ENCODE measurements at places on chromosomes 3 and 15. TPM values are rescaled to one million over a fixed set of nuclear protein-coding genes. Genes with fewer than 3 reads are reported as not detected.

The DUOX2 gene
- under 0.01 TPM for total RNA-seq

The CYP8B1 gene
- not detected for total RNA-seq

The SERPINI2 gene
- not detected for total RNA-seq

The ATR gene
- 16.8 TPM for total RNA-seq

The ISY1 gene
- total RNA-seq = 31.7 TPM

The SHC4 gene
- total RNA-seq = 1.8 TPM

The MYO5C gene
- 0.09 TPM for total RNA-seq

The KLHL40 gene
- not detected for total RNA-seq

The EFL1 gene
- total RNA-seq = 15.9 TPM

The RYR3 gene
- total RNA-seq = 0.09 TPM

The ATP10A gene
- total RNA-seq = 10.4 TPM

The UBA7 gene
- total RNA-seq = 39.1 TPM

The BDH1 gene
- 5.5 TPM for total RNA-seq

The ANKRD34C gene
- not detected for total RNA-seq

The GATM gene
- 0.55 TPM for total RNA-seq

Measured in smooth muscle cell of bladder (primary cell).